ENCODE measurements at places on chromosomes 4 and X.

- no peak for DNase-seq
Observed at GRCh38 chr4:151418856-151419255, 9.9 kb downstream of the FHIP1A start.

DNA sequence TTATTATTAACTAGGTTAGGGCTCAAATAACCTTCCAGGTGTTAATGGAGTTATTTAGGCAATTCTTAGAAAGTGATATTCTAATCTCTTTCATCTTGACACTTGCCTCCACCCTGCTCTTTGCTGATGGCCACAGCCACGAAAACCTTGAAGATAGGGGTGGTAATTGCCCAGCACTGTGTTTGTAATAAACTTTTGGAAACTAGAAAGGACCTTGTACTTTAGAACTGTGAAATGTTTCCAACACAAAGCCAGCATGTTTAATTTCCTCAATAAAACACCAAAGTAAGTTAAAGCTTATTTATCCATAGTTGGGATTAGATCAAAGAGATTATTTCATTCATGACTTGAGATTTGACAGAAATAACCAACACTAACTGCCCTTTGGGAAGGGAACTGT lies 78.3 kb downstream of the MAOA start:
- DNase-seq, result no peak

- no peak for DNase-seq
Observed at GRCh38 chr4:11472535-11472934, 43.8 kb upstream of the HS3ST1 start.

- no peak for DNase-seq
Observed at GRCh38 chr4:36333303-36333877, 52.0 kb downstream of the DTHD1 start.

DNA sequence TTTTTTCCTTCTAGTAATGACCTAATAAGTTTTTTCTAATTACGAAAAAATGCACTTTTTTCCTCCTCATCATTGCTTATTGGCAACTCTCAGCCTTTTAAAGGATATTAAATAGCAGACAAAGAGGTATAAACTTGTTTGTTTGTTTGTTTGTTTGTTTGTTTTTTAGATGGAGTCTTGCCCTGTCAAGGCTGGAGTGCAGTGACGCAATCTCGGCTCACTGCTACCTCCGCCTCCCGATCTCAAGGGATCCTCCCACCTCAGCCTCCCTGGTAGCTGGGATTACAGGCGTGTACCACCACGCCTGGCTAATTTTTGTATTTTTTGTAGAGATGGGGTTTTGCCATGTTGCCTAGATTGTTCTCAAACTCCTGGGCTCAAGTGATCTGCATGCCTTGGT lies 6.0 kb downstream of the RBM47 start:
- DNase-seq, result no peak

- no peak for DNase-seq
Observed at GRCh38 chr4:94577136-94577535, 125.4 kb downstream of the PDLIM5 start.

DNA sequence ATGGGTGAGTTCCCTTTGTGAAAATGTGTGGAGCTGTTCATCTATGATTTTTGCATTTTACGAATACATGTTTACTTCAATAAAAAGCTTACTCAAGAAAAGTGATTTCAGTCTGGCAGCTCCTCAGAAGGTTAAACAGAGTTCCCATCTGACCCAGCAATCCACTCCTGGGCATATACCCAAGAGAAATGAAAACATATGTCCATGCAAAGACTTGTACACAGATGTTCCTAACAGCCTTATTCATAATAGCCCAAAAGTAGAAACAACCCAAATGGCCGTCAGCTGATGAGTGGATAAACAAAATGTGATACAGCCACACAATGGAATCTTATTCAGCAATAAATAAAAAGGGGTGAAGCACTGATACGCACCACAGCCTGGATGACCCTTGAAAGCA lies 20.8 kb downstream of the CLCN4 start:
- no peak for DNase-seq

- no peak for DNase-seq
Observed at GRCh38 chr4:27720010-27720766, 859.5 kb downstream of the STIM2 start.

GRCh38 chrX:1587161-1587560 lies 4.2 kb upstream of the AKAP17A start:
- DNase-seq, result no peak

DNA sequence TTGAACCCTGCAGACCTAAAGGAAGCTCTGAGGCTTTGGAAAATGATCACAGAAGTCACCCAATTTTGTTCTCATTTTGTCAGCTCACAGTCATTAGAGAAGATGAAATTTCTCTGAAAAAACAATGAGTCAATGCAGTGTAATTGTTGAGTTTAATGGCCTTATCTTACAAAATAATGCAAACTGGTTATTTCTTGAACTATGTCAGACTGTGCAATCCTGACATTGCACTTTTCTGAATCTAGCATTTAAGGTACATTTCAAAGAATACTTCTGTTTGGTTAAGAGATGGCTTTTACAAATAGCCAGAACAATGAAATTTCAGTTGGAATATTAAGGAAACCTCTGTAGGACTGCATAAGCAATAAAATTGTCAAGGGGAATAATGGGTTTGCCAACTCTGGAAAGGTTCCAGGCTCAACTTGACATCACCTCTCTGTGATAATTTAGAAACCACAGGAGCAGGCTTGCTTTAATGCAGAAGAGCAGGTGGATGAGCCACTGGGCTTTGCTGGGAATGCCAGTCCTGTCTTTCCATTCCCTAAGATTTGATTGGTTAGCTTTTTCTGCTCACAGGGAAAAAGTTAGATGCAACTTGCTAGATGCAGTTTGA lies 222.8 kb downstream of the FRMPD4 start:
- no peak for DNase-seq

DNA sequence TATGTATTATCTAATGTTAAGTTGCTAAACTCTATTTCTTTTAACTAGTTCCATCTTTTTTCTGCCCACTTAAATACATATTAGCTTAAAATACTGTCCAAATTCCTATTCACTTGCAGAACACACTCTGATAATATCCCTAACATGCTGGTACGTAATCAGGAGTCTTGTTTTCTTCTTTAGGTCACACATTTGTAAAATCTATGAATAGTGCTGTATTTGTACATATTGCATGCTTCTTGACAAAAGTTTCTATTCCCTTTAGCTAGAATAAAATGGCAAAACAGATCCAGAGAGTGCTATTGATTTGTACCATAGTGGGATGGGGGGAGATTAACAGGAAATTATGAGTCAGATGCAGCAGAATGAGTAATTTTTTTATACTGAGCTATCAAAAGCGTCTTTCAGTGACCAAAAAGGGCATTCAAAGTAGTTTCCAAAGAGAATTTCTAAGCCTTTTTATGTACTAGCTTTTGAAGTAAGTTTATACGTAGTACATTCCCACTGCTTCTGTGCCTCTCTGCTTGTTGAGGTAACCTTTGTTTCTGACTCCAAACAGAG lies 126.5 kb downstream of the PTPN13 start:
- no peak for DNase-seq

- DNase-seq, result no peak
Observed at GRCh38 chr4:145041378-145041777, 56.6 kb downstream of the ANAPC10 start.

GRCh38 chrX:136662104-136662503 lies 14.1 kb downstream of the CD40LG start:
- DNase-seq, result no peak

- DNase-seq, result no peak
Observed at GRCh38 chr4:140158365-140159030, 4.5 kb upstream of the MAML3 start.

- DNase-seq, result no peak
Observed at GRCh38 chr4:163764569-163764968, 270.1 kb downstream of the TMA16 start.

- DNase-seq, result no peak
Observed at GRCh38 chrX:39220952-39221351, 419.7 kb downstream of the MID1IP1 start.

DNA sequence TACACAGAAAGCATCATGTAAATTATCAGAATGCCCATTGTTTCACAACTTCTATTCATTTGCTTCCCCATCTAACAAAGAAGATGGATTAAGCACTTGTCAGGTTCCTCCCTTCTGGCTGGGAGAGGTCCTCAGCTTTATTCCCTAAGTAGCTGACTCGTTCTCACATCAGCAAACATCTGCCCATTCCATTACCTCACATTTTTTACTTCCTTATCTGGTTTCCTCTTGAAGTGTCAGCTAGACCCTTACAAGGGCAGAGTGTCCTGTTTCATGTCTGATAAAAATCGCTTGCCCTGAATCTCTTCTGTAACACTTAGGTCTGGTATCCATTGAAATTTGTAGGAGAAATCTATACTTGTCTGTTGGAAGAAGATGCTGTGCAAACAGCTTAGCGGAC lies 34.7 kb downstream of the TMPRSS11A start:
- DNase-seq, result no peak

DNA sequence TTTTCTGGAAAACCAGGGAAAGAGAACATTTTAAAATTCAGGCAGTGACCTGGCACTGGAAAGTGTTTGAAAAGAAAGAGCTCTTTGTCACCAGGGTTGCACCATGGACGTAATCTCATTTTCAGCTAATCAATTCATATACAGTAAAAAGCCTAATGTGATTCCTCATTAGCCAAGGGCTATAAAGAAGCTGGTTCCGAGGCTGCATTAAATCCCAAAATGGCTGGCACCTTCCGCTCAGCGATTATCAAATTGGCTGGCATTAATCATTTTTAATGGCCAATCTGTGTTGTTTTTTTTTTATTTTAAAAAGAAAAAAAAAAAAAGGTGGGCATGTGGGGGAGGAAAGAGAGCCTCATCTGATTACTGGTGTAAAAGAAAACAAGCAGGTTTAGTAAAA lies 341.4 kb downstream of the RAB28 start:
- DNase-seq, result no peak

- DNase-seq, result no peak
Observed at GRCh38 chr4:53019485-53020382, 157.6 kb downstream of the RASL11B start.

- peak; percentile 2 for DNase-seq
Observed at GRCh38 chr4:122458625-122459024, 2.1 kb upstream of the IL2 start.

GRCh38 chr4:26787461-26788340 lies 72.9 kb upstream of the STIM2 start:
- DNase-seq, result no peak

- DNase-seq, result no peak
Observed at GRCh38 chr4:187321711-187322110, 598.1 kb upstream of the FAT1 start.

GRCh38 chrX:1502241-1502640 lies 34.7 kb downstream of the P2RY8 start:
- DNase-seq, result no peak

GRCh38 chrX:2931155-2931554 lies 2.0 kb upstream of the ARSD start:
- DNase-seq, result no peak

GRCh38 chr4:104507112-104507511 lies 12.4 kb upstream of the CXXC4 start:
- DNase-seq, result no peak

GRCh38 chr4:75878246-75878756 lies 24.0 kb downstream of the PPEF2 start:
- no peak for DNase-seq

DNA sequence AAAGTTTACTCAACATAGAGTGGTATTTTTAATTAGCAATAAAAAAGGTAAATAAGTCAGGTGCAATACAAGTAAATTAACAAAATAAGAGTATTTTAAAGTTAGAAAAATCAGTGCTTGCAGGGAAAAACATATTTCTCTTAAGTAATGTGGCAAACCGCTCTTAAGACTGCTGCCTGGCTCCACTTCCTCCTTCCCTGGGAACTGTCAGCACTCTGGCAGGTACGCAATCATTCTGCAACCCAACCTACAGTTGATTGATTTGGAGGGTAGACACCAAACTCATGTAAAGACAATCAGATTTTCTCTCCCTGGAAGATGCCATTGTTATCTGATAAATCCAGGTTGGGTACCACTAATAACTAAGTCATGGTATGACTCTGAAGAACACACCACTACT lies 63.9 kb downstream of the PPP3CA start:
- no peak for DNase-seq

DNA sequence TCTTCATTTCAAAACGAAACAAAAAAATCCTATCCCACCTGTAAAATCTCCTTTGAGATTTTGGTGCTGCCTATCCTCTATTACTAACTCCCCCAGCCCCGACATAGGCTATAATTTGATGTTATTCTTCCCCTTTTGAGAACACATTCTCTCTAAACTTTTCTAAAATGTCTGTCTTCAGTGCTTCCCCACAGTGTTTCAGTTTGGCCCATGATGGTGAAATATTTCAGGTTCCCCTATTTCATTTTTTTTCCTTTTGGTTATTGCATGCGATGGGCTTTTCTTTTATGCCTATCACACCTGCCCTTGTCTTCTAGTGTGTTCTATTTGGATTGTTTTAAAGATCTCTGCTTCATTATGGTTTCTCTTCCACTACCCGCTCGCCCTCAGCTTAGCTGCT lies 14.7 kb downstream of the BCORL1 start:
- no peak for DNase-seq

DNA sequence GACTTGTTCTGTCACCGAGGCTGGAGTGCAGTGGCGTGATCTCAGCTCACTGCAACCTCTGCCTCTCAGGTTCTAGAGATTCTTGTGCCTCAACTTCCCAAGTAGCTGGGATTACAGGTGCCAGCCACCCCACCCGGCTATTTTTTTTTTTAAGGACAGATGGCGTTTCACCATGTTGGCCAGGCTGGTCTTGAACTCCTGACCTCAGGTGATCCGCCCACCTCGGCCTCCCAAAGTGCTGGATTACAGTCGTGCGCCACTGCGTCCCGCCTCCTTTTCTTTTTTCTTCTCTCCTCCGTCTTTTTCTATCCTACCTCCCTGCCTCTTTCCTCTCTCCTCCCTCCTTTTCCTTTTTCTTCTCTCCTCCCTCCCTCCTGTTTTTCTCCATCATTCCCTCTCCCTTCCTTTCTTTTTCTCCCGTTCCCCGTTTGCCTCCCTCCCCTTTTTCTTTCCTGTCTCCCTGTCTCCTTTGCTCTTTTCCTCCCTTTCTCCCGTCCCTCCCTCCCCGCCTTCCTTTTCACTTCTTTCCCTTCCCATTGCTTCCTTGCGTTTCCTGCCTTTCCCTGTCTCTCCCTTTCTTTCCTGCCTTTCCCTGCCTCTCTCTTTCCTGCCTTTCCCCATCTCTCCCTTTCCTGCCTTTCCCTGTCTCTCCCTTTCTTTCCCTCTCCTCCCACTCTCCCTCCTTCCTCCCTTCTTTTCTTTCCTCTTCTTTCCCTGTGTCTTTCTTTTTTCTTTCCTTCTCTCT lies 2.1 kb upstream of the SLC25A6 start:
- DNase-seq, result no peak

GRCh38 chr4:5893004-5893580 lies at the start of gene CRMP1:
Gene CRMP1, minus strand, starts transcription at chr4:5893086. Its CDS starts 117 bp downstream, at chr4:5892969.
- no peak for DNase-seq

DNA sequence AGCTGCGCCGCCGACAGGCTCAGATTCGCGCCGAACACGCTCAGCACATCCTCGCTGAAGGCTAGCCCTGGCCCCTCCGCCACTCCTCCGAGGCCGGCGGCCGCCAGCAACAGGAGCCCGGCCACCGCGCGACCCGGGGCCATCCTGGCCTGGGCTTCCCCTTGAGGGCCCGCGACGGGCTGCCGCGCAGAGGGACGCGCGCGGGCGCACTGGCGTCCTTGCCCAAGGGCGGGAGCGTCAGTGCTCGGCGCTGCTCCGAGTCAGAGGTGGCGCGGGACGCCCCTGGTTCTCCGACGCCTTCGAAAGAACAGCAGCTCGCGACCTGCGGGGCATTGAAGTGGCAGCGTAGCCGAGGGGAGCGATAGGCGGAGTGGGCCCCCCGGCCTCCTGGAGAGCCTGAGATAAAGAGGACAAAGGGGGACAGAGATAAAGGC lies 745 bp downstream of the SLC39A8 start:
- DNase-seq, result peak; percentile 68

GRCh38 chr4:22471999-22472461 lies 43.8 kb downstream of the ADGRA3 start:
- no peak for DNase-seq

- no peak for DNase-seq
Observed at GRCh38 chr4:29708473-29708872, 1011.7 kb upstream of the PCDH7 start.

Measured in T-helper 1 cell (primary cell).